ENCODE measurements at places on chromosomes 3 and 15. TPM values are rescaled to one million over a fixed set of nuclear protein-coding genes. Genes with fewer than 3 reads are reported as not detected.

DNA sequence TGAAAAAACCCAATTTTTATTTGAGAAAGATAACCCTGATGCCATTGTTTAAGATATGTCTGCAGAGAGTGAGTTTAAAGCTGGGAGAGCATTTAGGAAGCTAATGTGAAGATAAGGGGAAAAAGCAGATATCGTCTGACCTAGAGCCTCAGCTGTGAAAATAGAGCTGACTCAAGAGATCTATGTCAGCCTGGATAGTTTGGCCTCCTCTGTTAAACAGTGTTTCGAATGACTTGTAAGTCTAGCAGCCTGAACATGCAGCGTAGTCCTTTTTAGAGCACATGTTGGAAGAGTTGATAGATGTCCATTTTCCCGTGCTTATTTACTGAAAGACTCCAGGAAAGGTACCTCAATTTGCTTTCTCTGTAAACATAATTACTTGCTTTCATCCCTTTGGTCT lies 48.1 kb downstream of the ALCAM start:
- H3K36me3 ChIP-seq: no peaks in the 10 kb centered on the region
- H3K27me3 ChIP-seq: no peaks in the 10 kb centered on the region
- H3K27ac ChIP-seq: no peak overlapping the region
- no peaks in the 10 kb centered on the region for H3K4me1 ChIP-seq
- no peak overlapping the region for H3K4me3 ChIP-seq

DNA sequence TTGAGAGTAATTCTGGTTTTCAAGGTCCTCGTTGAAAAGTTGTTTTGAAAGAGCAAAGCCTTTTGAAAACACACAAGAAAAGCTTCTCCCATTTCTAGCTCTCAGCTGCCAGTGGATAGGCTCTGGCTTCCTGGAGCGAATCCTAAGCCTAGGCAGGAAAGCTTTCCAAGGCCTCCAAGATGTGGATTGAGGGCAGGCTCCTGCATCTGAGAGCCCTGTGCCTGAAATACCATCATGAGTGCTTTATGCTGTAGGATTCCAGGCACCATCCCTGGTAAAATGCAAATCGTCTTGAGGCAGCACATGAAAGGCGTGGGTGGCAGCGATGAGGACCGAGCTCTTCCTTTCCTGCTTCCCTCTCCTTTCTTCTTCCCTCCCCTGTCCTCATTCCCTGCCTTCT lies 60.7 kb upstream of the CORO2B start:
- no peak for DNase-seq
- no peaks in the 10 kb centered on the region for H3K27me3 ChIP-seq
- H3K36me3 ChIP-seq: no peaks in the 10 kb centered on the region

GRCh38 chr3:100546020-100546744 lies 53.8 kb downstream of the TMEM45A start:
- DNase-seq: no peak
- H3K4me3 ChIP-seq: no peak overlapping the region
- no peaks in the 10 kb centered on the region for H3K36me3 ChIP-seq
- H3K27ac ChIP-seq: no peak overlapping the region

GRCh38 chr3:164094546-164094945 lies 983.8 kb downstream of the SI start:
- no peaks in the 10 kb centered on the region for H3K4me1 ChIP-seq
- H3K27ac ChIP-seq: no peak overlapping the region
- no peaks in the 10 kb centered on the region for H3K36me3 ChIP-seq
- DNase-seq: no peak

GRCh38 chr3:49803465-49804140 lies 542 bp downstream of the INKA1 start:
- no peaks in the 10 kb centered on the region for H3K27me3 ChIP-seq
- H3K36me3 ChIP-seq: peaks cover 6% of the 10 kb centered on the region
- peak overlapping the region; percentile 98 for H3K4me3 ChIP-seq
- H3K27ac ChIP-seq: peak overlapping the region; percentile 98
- peaks cover 46% of the 10 kb centered on the region for H3K4me1 ChIP-seq

GRCh38 chr3:177642042-177642803 lies 444.9 kb upstream of the TBL1XR1 start:
- H3K36me3 ChIP-seq: no peaks in the 10 kb centered on the region
- H3K4me3 ChIP-seq: no peak overlapping the region
- no peak for DNase-seq
- H3K4me1 ChIP-seq: peaks cover 35% of the 10 kb centered on the region
- H3K27ac ChIP-seq: no peak overlapping the region

GRCh38 chr15:47715856-47716445 lies 1.4 kb upstream of the SEMA6D start:
- no peak for DNase-seq
- no peaks in the 10 kb centered on the region for H3K27me3 ChIP-seq
- no peaks in the 10 kb centered on the region for H3K36me3 ChIP-seq
- peak overlapping the region; percentile 89 for H3K27ac ChIP-seq
- H3K4me1 ChIP-seq: peaks cover 7% of the 10 kb centered on the region

DNA sequence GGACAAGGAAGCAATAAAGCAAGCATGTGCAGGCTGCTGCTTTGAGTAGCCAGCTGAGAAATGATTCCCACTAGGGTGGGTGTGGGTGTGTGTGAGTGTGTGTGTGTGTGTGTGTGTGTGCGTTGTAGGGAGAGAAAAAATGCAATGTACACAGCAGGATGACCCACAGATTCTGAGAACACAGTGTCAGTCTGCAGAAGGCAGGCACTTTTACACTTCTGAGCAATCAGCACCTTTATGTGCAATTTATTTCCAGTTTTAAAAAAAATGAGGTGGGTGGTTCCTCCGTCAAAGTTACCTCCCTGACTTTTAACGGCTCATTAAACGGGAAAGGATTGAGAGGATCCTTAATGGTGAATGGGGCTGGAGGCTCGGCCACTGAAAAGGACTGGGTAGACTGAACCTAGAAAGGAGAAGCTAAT lies 38.5 kb upstream of the LIPC start:
- H3K27me3 ChIP-seq: no peaks in the 10 kb centered on the region
- no peaks in the 10 kb centered on the region for H3K36me3 ChIP-seq
- no peak overlapping the region for H3K27ac ChIP-seq
- no peak overlapping the region for H3K4me3 ChIP-seq
- no peak for DNase-seq

GRCh38 chr3:16906682-16907081 lies 21.9 kb downstream of the PLCL2 start:
- H3K36me3 ChIP-seq: no peaks in the 10 kb centered on the region
- peak overlapping the region; percentile 3 for H3K4me3 ChIP-seq
- H3K27me3 ChIP-seq: no peaks in the 10 kb centered on the region
- peaks cover 85% of the 10 kb centered on the region for H3K4me1 ChIP-seq
- DNase-seq: no peak

- no peak for DNase-seq
- no peak overlapping the region for H3K4me3 ChIP-seq
- peaks cover 46% of the 10 kb centered on the region for H3K36me3 ChIP-seq
- H3K27ac ChIP-seq: peak overlapping the region; percentile 39
- H3K27me3 ChIP-seq: no peaks in the 10 kb centered on the region
Measured at GRCh38 chr3:47612178-47612577, 33.5 kb upstream of the CSPG5 start.

- no peaks in the 10 kb centered on the region for H3K36me3 ChIP-seq
- DNase-seq: no peak
- H3K27ac ChIP-seq: no peak overlapping the region
- peaks cover 30% of the 10 kb centered on the region for H3K4me1 ChIP-seq
- H3K27me3 ChIP-seq: no peaks in the 10 kb centered on the region
Measured at GRCh38 chr3:43364926-43365325, 78.6 kb downstream of the SNRK start.

DNA sequence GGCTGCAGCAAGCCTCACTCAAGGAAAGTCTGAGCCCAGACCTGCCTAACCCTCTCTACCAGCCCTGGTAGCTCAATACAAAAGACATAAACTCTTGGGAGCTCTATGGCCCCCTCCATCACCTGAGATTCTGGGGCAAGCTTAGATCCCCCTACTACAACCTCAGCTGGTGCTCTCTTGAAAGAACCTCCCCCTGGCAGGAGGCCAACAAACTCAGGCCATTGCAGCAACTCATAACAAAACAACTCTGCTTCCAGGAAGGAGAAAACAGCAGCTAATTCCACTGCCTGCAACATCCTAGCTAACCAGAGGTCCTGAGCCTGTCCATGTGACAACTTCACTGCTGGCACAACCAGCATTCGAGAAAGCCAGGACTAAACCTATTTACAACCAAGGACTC lies 169.2 kb downstream of the ROBO1 start:
- H3K36me3 ChIP-seq: no peaks in the 10 kb centered on the region
- H3K27ac ChIP-seq: no peak overlapping the region
- no peaks in the 10 kb centered on the region for H3K27me3 ChIP-seq

Gene DLL4
- polyA plus RNA-seq: 6.8 TPM

Gene LMLN
- polyA plus RNA-seq: 2.5 TPM

Gene CCK
- polyA plus RNA-seq: not detected

Gene RPL14
- polyA plus RNA-seq: 1,245 TPM

Gene SH2D7
- not detected for polyA plus RNA-seq

Gene IGSF11
- 0.33 TPM for polyA plus RNA-seq

Gene PSTPIP1
- 3.2 TPM for polyA plus RNA-seq

Gene ANKRD28
- 4.9 TPM for polyA plus RNA-seq

Gene NAA80
- polyA plus RNA-seq: 10.4 TPM

All from heart left ventricle (tissue), 16 donors.